ENCODE measurements at places on chromosomes 3 and 15.

- DNase-seq = peak; percentile 17
These were observed 744 bp upstream of the ALDH1A2 start for GRCh38 chr15:58066042-58066867.

DNA sequence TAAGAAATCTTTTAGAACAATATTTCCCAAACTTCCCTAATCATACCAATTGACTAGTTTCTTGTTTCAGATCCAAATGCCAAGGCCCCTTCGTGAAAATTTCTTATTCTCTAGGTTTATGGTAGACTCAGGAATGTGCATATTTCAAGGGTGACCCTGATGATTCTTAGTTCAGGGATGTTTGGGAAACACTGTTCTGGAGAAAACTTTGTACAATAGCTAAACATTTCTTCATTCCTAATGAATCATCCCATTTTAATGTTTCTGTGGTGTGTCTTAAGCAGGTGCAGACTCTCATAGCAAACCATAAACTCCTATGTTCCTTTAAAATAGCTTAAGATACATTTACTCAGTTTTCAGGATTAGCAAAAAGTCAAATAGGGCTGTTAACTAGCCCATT is 314.5 kb downstream of the TIGIT start:
- no peak for DNase-seq

DNA sequence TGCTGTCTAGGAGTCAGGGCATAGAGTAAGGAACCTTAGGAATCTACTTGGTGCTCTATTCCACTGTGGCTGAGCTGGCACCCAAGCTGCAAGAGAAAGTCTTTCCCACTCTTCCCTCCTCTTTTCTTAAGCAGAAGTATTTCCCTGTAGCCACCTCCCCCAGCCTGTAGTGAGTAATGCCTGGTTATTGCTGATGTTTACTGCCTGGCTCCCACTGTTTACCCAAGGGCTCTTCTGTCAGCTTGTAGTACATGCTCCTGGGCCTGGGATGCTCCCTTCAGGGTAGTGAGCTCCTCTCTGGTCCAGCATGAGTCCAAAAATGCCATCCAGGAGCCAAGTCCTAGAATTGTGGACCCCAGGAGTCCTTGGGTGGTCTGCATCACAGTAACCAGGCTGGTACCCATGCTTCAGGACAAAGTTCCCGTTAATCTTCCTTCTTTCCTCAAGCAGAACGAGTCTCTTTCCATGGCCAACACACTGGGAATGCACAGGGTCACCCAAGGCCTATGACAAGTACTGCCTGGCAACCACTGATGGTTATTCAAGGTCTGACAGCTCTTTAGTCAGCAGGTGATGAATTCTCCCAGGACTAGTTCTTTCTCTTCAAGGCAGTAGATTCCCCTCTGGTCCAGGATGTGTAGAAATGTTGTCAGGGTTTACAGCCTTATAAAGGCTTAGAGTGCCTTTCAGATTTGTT is 17.6 kb downstream of the GALK2 start:
- no peak for DNase-seq

DNA sequence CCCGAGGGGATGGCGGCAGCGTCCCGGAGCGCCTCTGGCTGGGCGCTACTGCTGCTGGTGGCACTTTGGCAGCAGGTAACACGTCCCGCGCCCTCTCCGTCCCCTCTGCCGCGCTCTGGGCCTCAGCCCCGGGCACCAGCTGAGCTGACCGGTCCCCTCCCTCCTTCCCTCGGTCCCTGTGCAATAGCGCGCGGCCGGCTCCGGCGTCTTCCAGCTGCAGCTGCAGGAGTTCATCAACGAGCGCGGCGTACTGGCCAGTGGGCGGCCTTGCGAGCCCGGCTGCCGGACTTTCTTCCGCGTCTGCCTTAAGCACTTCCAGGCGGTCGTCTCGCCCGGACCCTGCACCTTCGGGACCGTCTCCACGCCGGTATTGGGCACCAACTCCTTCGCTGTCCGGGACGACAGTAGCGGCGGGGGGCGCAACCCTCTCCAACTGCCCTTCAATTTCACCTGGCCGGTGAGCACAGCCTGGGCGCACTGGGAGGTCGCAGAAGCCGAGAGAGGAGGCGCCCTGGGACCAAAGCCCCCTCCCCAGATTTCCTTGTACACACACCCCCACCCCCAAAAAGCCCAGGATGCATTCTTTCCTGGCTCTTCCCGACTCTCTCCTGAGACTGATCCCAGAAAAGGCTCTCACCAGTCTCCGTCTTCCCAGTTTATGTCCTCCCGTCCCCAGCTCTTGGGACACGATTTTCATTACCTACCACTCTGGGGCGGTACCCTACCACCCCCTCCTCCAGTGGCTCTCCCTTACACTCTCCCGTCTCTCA is 705 bp downstream of the DLL4 start:
- no peak for DNase-seq

- DNase-seq = no peak
These were observed 521.8 kb upstream of the CNTN3 start for GRCh38 chr3:75136100-75136897.

GRCh38 chr3:87173071-87173470 is 54.0 kb upstream of the CHMP2B start:
- DNase-seq = no peak

GRCh38 chr3:197404030-197404429 is 105.6 kb upstream of the DLG1 start:
- no peak for DNase-seq

- no peak for DNase-seq
These were observed 42.2 kb downstream of the GMPS start for GRCh38 chr3:155912579-155913190.

DNA sequence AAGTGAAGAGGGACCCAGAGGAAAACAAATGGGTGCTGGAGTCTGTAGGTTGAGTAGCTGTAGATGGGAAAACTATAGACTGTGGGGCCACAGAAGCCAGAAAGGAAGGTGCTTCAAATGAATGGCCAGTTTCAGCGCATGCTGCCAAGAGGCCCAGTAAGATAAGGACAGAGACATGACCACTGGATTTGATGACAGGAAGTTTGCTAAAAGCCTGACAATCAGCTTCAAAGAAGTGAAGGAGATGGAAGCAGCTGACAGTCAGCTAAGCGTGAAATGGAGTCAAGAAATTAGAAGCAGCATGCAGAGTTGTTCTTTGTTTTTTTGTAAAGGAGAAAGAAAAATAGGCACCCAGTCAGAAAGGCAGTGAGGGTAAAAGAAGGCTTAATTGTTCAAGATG is 24.9 kb downstream of the TXNRD3 start:
- DNase-seq = no peak

- no peak for DNase-seq
These were observed 84.0 kb downstream of the MINAR1 start for GRCh38 chr15:79516155-79516554.

GRCh38 chr3:48415251-48415953 is 14.5 kb downstream of the PLXNB1 start:
- no peak for DNase-seq

DNA sequence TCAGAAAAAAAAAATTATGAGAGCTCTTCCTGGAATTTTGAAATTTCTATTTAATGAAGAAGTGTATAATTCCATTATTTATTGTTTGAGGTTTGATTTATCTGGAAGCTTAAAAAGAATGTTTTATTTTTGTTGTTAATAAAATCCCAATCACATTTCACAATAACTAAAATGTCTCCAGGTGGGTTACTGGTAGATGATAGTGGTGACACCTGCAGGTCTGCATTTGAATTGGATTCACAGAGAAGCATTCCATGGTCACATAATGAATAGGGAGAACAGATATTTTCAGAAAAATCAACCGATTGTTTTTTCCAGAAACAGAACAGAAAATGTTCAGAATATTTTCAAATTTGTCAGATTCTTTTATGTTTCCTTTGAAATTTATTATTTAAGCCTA is 48.3 kb downstream of the ASB7 start:
- DNase-seq = no peak
